ENCODE measurements at places on chromosomes 7 and 10.

- no peak for DNase-seq
Measured at GRCh38 chr7:45717537-45718235, 143.5 kb downstream of the ADCY1 start.

GRCh38 chr10:86957471-86958115 lies at the start of gene MMRN2:
MMRN2 (minus strand) TSS chr10:86957615; CDS start chr10:86957541, 74 bp downstream.
- no peak for DNase-seq

DNA sequence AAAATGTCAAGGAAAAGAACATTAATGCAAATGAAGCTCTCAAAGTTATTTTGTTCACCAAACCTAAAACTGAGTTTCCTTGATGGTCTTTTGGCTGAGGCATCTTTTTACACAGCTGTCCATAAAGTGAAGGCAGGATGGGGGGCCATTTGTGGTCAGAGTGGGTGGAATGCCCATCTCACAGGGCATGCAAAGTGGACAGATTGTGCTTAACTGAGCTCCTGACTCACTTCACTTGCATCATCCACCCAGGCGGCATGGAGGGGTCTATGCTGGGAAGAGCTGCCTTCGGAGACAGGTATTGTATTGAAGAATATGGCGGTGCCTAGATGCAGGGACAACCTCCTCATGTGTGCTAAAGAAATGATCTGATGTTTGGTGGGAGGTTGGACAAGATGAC lies 905.3 kb downstream of the KCNMA1 start:
- DNase-seq, result no peak

- DNase-seq, result no peak
Measured at GRCh38 chr7:152859781-152860191, 100.2 kb downstream of the ACTR3B start.

- DNase-seq, result no peak
Measured at GRCh38 chr7:90180011-90180585, 25.8 kb downstream of the STEAP1 start.

DNA sequence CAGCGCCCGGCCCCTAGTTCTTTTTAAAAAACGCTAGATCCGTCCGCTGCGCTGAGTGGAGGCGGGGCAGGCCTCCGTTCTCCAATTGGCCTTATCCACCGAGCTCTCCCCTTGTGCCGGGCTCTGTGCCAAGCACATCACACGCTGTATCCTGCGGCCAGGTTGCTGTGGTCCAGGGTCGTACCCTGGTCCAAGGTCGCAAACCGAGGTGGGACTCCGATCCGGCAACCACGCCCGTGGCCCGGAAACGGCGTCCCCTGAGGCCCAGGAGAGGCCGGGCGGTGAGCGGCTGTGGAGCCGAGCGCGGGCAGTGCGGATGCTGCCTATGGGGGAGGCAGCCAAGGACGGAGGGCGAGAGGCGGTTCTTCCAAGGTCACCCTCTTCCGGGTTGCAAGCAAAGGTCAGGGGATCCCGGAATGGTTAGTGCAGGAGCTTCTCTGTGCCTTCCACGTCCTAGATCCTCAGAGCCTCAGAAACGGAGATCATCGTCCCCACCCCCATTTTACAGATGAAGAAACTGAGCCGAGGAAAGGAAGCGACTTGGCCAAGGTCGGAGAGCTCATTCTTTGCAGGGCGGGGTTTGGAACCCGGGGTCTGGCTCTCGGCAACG lies 72.4 kb upstream of the LRRC4 start:
- DNase-seq, result no peak
